ENCODE measurements at places on chromosomes 1 and 21.

DNA sequence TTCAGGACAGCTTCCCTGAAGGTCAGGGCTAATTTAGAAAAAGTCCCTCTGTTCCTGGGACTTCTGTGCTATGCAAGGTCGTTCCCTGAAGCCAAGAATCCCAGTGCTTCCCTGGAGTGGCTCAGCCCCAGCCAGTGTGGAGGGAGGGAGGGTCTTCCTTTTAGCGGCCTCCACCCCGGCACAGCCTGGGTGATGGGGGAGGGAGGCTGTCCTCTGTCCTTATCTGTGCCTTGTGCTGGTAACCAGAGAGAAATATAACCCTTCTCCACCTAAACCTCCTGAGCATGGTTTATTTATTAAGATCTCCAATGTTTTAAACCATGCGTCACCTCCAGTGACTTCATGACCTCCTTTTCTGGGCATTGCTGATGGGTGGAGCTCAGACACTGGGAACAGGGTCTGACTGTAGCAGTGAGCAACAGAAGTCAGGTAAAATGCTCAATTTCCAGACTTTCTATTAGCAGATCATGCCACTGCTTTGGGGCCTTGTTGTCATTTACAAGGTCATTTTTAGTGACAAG is 157.1 kb downstream of the DSCAM start:
- DNase-seq = no peak

DNA sequence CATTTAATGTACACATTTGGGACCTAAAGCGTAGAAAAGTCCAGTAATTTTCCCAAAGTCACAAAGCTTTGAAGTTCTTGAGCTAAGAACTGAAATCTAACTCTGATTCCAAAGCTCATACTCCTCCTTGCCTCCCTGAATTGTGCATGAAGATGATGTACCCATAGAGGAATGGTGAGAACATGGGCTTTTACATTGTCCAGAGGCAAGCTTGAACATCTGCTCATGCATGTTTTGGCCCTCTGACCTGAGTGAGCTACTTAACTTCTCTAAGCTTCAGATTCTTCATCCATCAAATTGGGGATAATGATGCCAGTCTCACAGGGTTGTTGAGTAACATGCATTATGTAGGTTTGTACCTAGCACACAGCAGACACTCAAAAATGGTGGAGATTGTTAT is 258.4 kb upstream of the HOOK1 start:
- no peak for DNase-seq

GRCh38 chr1:167792188-167792565 is 70.4 kb downstream of the MPZL1 start:
- no peak for DNase-seq

DNA sequence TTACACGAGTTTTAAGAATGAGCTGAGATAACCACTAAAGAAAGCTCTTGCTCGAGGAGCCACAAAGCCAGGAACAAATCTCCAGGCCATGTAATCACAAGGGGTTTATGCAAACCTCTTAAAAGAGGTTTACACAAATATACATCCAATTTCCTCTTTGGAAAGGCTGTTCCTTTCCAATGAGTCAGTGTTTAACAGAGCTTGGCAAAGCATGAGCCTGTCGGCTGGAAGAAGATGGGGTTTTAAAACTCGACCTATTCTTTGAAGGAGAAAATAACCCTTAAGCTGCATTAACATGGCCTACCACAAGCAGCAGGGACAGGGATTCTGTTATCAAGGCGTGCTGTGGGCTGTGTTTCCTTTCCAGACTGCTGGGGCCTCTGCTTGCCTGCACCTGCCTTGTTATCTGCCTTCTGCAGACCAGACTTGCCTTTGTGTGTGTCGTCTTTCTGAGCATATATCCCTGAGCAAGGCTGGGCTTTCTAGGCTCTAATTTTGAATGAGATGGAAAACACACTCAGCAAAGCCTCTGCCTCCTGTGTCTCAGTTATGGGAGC is 40.6 kb upstream of the CYP2J2 start:
- no peak for DNase-seq

DNA sequence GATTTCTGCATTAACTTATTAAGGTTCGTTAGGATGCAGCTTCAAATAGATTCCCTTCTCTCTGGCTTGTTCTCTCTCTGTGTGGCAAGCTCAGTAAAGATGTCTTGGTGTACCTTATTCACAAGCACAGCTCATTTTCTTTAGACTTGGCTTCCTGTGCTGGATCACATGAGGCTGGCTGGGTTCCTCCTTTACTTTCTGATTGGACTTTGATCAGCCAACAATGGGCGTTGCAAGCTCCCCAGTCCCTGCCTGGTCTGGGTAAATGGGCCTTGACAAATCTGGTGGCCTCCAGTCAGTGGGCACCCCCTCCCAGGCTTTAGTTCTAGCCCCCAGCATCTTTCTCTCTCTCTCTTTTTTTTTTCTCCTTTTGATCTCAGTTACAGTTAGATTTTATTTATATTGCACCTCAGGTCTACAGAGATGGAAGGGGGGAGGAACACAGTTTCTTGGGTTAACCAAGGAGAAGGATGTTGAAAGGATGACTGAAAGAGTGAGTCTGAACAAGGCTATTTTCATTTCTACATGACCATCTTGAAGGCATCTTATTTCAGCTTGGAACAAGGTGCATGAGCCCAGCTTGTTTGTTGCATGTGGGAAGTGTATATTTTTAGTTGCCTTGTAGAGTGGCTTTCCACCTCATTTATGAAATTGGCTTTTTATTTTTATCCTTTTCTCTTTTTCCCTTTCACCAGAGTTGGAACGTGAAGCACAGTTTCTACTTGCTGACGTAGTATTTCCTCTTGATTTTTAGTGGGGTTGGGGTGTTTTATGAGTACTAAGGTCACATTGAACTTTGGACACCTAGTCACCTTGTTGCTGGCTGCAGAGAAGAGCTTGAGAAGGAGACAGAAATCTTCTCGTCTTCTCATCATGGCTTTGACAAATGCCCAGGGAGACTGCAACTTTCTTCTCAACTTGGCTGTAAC is 77.1 kb downstream of the PBX1 start:
- DNase-seq = no peak

- no peak for DNase-seq
Observed at GRCh38 chr21:34526618-34527290, 14.7 kb upstream of the KCNE1 start.

DNA sequence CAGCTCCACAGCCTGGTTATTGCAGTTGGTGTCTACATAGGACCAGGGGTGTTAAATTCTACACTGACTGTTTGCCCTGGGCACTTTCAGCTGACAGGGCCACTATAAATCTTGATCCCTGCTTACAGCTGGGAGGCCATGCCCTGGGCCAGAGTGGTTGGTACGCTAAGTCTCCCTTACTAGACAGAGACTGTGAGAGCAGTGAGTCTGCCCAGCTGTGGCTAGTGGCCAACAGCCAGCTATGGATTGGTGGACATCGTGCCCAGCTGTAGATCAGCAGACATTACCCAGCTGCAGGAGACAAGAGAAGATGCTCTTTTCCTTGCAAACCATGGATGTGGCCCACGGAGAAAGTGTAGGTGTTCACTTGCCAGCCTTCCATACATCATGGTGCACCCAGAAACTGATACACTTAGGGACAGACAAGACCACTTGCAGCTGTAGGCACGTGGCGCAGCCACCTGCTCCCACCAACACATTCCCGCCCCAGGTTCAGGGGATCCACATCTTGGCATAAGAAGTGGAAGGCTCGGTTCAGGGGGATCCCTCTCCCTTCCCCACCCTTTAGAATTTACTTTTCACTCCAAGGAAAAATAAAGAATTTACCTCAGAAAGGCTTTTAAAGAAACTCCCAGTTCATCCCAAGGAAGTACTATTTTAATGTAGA is 16.4 kb upstream of the PAX7 start:
- no peak for DNase-seq

GRCh38 chr1:100734676-100735075 is 15.1 kb downstream of the VCAM1 start:
- DNase-seq = no peak

GRCh38 chr1:54716299-54717047 is 812 bp downstream of the TTC4 start:
- no peak for DNase-seq

DNA sequence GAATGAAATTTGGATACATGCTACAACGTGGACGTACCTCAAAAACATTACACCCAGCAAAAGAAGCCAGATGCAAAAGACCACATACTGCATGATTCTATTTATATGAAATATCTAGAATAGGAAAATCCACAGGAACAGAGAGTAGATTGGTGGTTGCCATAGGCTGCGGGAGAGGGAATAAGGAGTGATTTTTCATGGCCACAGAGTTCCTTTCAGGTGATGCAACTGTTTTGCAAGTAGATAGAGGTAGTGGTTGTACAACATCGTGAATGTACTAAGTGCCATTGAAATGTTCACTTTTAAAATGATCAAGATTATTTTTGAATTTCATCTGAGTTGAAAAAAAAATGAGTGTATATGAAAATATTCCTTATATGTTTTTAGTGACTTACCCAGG is 115.3 kb upstream of the RUNX1 start:
- DNase-seq = no peak

- DNase-seq = no peak
Observed at GRCh38 chr1:151290709-151291303, 8.7 kb downstream of the ZNF687 start.

DNA sequence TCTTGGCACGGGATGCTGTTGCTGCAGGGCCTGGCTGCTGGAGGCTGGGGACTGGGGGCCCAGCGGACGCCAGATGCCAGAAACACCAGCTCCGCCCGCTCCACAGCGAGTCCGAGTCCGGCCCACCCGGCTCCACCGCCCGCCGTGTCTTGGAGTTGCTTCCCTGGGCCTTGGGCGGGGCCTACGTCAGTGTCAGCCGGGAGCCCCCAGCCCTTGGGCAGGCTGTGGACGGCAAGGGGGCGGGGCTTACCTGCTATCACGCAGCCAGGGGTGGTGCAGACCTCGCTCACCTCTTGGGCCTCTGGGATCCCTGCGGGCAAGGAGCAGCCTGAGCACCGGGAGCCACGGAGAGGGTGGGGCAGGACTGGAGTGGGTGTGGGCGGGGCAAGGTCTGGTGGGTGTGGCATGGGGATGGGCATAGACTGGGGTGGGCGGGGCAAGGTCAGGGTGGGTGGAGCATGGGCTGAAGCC is 21.8 kb downstream of the MMEL1 start:
- DNase-seq = no peak

DNA sequence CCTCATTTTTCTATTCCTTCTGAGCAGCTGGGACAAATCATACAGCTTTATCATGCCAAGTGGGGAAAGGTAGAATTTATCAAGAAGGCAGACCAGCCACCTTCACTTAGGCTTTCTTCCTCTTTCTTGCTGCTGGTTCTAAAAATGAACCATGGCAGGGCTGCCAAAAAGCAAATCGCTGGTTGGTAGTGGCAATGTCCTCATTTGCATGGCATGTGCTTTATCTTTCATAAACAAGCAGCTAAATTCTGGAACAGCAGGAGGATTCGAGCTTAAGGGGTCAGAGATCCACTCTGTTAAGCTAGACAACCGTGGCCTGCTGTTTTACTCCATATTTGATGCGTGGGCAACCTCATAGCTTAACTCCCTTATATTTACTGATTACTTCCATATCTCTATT is 91.3 kb downstream of the RPE65 start:
- DNase-seq = no peak

DNA sequence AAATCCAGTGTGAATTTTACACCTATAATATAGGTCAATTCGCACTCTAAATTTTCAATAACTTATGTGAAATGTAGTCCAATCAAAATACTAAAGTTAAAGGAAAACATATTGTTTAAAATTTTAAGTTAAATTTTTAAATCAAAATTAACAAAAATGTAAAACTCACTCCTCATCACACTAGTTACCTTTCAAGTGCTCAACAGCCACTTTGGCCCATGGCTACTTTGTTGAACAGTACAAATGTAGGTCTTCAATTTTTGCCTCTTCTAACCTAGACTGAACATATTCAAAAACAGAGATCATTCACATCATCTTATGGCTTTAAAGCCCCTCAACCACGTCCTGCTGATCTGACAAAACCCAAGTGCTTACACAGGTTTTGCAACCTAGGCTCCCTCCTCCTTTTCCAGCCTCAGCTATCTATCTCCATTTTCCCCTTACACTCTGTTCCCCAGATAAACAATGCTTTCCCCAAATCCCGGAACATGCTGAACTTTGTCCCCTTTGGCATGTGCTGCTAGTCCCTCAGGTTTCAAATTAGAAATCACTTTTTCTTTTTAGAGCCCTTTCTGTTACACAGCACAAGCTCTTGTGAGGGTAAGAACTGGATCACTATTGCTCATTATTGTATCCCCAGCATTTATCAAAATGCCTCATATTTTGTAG is 110.6 kb downstream of the AKT3 start:
- DNase-seq = no peak

- no peak for DNase-seq
Observed at GRCh38 chr1:104315823-104316222, 566.1 kb downstream of the AMY1C start.

GRCh38 chr1:236051242-236051791 is 13.6 kb downstream of the NID1 start:
- no peak for DNase-seq

GRCh38 chr1:92459871-92460320 is 26.8 kb downstream of the GFI1 start:
- no peak for DNase-seq

- no peak for DNase-seq
Observed at GRCh38 chr1:15406614-15407559, 2.8 kb upstream of the EFHD2 start.

GRCh38 chr1:247386687-247387086 is 29.3 kb upstream of the NLRP3 start:
- DNase-seq = no peak

DNA sequence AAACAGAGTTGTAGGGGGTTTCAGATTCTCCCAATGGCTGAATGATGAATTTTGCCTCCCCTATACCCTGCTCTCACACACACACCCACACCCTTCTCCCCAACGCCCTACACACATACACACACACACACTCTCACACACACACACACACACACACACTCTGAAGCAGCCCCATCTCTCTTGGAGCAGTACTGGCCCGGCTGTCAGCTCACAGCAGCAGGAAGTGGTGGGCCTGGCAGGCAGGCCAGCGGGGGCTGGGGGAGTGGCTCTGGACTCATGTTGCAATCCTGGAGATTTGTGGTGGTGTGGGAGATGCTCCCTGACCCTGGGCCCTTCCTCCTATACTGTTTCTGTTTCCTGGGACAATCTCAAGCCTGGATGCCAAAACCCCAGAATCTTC is 2.2 kb downstream of the IKBKE start:
- no peak for DNase-seq

DNA sequence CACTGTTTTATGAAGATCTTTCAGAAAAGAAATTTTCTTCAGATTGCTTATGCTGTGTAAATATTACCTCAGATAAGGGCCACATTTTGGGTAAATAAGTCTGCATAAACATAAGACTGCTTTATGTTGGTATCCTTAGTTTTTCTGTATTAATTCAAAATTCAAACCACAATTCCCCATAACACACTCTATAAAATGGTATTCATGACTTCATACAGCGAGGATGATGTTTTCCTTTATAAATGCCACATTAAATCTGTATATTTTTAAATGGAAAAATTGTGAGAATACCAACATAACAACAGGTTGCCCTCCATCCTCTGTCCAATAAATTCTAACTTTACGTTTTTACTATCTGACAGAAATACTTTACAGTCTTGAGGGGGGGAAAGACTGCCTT is 248.7 kb upstream of the CXADR start:
- no peak for DNase-seq

- DNase-seq = peak; percentile 46
Observed at GRCh38 chr1:181089676-181090544, 1.4 kb downstream of the IER5 start.
